Stimulated activated CD4-positive, alpha-beta T cell treated with anti-CD3 and anti-CD28 coated beads, Interleukin-1b, Interleukin-23, amount 100 ng/mL, for 1 hour (primary cell): ENCODE measurements at places on chromosomes 11 and 22.

GRCh38 chr22:50625568-50626313 is 2.2 kb downstream of the ARSA start:
- DNase-seq: no peak

GRCh38 chr22:47167056-47167455 is 404.6 kb downstream of the TBC1D22A start:
- DNase-seq: no peak

DNA sequence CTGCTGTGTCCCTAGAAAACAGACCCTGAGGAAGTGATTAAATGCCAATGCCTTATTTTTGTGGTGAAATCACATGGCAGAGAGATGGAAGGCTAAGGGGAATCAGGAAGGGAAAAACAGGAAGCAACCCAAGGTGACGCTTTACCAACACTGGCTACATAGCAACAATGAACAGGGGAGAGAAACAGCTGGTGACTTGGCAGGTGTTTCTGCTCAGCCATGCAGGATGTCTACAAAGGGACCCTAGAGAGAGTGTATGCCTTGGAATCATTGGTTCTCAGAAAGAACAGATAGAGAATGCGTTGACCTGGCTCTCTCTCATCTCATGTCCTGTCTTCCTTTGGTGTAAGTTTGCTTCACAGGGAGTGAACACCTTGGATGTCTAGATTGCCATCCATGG is 911.9 kb downstream of the OPCML start:
- no peak for DNase-seq

DNA sequence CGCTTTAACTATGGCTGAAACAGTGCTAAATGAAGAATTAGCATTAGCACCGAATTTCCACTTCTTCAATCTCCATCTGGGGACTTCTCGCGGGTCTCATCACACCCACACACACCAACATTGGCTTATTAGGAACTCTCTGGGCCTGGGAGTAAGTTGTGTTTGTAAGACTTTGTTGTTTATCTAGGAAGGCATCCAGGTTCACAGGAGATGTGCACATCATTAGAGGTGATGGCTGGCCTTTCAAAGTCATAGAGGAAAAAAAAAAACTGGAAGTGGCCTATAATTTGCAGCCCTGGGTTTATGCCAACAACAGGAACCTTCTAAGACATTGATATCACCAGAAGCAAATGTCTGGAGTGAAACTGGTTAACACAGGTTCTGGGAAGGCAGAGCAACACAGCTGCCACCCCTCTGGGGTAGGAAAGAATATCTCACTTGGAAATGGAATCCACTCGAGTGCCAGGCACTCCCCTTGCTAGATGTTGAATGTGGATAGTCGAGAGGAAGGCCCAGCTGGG is 84.5 kb downstream of the TRAF6 start:
- DNase-seq: no peak

- DNase-seq: no peak
These were observed 224.1 kb downstream of the SNX19 start for GRCh38 chr11:130692220-130692619.

GRCh38 chr22:17086788-17087497 is 2.1 kb downstream of the IL17RA start:
- DNase-seq: no peak

DNA sequence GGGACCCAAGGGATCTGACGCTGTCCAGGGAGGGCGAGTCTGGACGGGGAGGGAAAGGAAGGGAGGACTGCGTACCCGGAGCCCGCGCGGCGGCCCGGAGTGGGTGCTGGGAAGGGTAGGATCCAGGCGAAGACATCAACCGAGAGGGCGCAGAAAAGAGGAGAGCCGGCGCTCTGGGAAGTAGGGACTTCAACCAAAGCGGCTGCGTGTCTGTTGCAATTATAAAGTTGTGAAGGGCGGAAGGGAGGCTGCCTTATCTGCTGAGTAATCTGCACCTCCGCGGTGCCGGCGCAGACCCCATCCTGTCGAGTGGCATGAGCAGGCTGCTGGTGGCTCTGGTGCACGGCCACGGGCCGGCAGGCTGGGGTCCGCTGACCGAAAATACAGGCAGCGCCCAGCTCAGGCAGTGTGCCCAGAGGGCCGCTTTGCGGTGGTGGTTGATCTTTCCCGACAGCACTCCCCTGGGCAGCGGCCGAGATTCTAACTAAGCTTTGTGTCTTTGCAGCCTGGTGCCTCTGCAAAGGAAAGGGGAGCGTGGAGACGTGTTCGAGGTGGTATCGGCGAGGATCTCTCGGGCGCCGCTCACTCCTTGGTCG is 978 bp downstream of the C11orf87 start:
- DNase-seq: no peak

DNA sequence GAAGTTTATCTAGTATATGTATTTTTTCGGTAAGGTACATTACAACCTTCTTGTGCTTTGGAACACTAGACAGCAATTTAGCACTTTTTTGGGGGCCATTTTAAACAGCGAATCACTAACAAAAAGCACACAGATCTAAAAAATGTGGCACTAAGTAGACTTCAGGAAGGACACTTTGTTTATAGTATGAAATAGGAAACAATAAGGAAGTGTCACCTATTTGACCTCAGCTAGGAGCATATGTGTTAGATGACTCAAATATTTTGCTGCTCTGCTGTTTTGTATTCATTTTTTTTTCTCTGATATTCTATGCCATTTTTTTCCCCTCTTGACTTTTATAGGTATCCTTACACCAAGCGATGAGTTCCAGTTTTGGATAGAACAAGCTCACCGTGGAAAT is 5.6 kb downstream of the DYNC2H1 start:
- no peak for DNase-seq

- DNase-seq: no peak
These were observed 23.6 kb upstream of the MUC5B start for GRCh38 chr11:1199241-1199750.

DNA sequence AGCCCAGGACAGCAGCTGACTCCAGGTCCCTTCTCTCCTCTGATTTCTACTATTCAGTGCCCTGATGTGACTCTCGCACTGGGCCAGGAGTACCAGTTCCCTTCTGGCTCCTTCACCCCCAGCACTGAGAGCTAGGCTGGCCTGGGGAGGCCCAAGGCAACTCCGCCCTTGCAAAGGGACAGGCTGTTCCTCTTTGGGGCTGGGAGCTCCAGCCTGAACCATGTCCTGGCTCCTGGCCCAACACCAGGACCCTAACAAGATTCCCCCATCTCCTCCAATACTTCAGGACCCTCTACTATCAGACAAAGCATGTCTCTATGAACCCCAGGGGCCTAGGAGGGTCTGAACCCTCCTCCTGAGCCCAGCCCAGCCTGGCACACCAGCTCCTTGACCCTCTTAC is 12.5 kb downstream of the CREB3L1 start:
- DNase-seq: no peak

- DNase-seq: no peak
These were observed 7.0 kb downstream of the FGF3 start for GRCh38 chr11:69812256-69812655.

- peak; percentile 5 for DNase-seq
These were observed 94.2 kb upstream of the TBCEL start for GRCh38 chr11:120929664-120930154.

- DNase-seq: no peak
These were observed 56.9 kb downstream of the KREMEN1 start for GRCh38 chr22:29129808-29130140.

GRCh38 chr11:313787-314553 is at the start of gene IFITM1:
Gene IFITM1, plus strand, starts transcription at chr11:314040. Its CDS starts 131 bp downstream, at chr11:314171.
- DNase-seq: no peak

GRCh38 chr11:91394073-91394726 is 830.4 kb upstream of the FAT3 start:
- DNase-seq: no peak

DNA sequence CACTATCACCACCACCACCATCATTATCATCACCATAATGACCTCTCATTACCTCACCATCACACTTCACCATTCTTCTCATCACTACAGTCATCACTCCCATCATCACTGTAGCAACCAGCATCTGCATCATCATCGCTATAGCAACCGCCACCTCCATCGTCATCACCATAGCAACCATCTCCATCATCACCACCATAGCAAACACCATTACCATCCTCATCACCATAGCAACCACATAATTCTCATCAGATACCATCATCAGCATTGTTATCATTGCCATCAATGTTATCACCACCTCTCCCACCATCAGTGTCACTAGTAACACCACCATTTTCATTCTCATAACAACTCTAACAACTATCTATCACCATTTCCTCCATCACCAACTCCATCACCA is 23.1 kb upstream of the CD82 start:
- DNase-seq: no peak

GRCh38 chr11:127050186-127050585 is 49.6 kb upstream of the KIRREL3 start:
- no peak for DNase-seq

DNA sequence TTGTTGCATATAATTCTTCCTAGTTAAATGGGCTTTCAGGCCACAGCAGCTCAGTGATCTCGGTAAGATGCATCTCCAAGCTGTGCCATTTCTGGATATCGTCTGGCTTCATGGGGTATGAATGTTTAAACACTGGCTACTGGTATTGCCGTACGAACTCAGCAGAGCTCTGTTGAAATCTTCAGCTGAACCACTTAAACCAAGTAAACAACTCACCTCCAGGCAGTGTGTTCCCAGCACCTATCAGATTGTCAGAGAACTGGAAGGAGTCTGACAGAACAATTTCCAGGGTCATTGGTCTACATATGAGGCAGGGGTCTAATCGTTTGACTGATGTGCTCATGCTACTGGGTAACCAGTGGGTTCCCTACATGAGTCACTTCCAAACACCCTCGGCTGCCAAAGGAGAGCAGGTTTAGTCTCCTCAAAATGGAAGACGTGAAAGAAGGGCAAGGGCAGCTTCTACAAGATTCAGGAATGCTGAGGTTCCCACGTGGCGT is 93.2 kb upstream of the BMAL1 start:
- no peak for DNase-seq

DNA sequence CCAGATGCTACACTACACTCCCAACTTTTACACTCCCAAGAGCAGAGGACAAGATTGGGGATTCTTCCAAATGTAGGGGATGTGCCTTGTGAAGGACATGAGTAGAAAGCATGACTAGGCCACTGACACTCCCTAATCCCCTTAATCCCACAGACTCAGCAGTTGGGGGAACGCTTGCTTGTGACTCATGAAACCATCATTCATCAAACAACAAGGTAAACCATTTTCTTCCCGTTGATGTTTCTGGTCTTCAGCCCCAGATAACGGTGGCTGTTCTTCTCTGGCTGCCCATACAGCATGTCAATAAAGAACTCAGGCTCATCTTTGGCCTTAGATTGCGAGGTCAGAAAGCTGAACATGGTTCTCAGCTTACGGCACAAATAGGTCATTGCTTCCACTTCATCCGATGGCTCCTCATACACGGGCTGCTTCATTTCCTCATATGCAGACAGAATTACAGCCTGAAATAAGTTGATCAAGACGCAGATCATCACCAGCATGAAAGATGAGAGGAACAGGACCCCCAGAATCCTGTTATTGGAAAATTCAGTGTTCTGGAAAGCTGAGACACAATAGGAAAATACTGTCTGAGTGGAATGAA is 6.4 kb upstream of the CDPF1 start:
- DNase-seq: no peak

- DNase-seq: no peak
These were observed 314.3 kb downstream of the BRD1 start for GRCh38 chr22:49513358-49513851.

DNA sequence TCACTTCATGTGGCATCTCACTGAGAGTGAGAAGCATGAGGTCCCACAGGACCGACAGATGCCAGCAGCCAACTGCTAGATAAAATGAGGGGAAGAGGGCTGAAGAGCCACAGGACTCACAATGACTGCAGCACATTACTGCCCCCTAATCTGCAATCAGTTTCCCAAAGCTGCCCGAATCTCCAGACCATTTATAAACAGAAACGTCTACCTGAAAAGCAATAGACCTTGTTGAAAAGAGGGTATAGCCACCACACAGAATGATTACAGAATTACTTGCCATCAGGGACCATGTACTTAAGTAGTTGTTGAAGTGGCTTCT is 12.4 kb upstream of the TEF start:
- no peak for DNase-seq

DNA sequence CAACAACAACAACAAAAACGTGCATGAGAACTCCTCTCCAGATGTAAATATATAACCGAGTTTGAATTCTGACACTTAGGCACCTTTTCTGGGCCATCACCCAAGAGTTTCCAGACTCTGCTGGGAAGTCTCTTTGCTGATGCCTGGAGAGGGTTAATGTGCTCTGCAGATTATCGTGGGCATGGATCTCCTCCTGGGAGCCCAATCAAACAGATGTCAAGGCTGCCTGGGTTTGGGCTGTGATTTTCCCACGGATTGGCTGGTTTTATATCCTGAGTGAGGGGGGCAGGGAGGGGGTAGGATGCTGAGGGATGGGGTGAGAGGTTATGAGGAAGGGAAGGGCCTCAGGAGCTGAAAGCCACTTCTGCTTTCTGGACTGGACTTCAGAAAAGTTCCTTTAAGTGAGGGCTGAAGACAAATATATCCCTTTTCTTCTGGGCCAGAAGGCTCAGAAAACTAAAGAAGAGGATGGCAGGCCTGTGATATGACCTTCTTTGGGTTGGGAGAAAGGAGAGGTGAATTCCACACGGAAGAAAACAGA is 4.2 kb downstream of the ELF5 start:
- no peak for DNase-seq

DNA sequence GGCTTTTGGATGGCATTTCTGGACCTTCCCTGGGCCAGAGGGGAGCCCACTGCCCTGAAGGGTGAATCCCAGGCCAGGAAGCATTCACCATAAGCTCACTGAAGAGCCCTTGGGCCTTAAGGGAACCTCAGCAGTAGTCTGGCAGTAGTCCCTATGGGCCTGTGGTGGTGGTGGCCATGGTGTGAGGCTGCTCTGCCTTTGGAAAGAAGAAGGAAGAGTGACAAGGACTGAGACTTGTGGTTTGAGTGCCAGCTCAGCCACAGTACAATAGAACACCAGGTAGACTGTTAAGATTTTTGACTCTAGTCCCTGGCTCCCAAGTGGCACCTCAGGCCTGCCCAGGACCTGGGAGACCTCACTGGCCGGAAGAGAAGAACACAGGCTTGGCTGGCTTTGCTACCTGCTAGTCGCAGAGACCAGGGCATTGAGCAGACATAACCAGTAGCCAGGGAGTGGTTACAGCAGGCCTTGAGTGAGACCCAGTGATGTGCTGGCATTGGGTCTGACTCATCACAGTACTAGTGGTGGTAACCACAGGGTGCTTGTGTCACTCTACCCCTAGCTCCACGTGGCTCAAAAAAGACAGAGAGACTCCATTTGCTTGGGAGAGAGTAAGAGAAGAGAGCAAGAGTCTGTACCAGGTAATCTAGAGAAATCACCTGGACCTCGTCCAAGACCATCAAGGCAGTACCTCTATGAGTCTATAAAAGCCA is 259.8 kb upstream of the BLID start:
- no peak for DNase-seq

- no peak for DNase-seq
These were observed 9.4 kb upstream of the CALCA start for GRCh38 chr11:14981507-14981906.

- DNase-seq: no peak
These were observed 781 bp upstream of the TEF start for GRCh38 chr22:41380993-41381328.

GRCh38 chr11:115325523-115325922 is 178.7 kb downstream of the CADM1 start:
- no peak for DNase-seq
